ENCODE measurements at places on chromosomes 11 and 22. TPM values are rescaled to one million over a fixed set of nuclear protein-coding genes. Genes with fewer than 3 reads are reported as not detected.

The B4GALNT4 gene
- total RNA-seq = 2.1 TPM

The ROBO4 gene
- not detected for total RNA-seq

The HMOX1 gene
- 0.34 TPM for total RNA-seq

The SLC1A2 gene
- total RNA-seq = not detected

DNA sequence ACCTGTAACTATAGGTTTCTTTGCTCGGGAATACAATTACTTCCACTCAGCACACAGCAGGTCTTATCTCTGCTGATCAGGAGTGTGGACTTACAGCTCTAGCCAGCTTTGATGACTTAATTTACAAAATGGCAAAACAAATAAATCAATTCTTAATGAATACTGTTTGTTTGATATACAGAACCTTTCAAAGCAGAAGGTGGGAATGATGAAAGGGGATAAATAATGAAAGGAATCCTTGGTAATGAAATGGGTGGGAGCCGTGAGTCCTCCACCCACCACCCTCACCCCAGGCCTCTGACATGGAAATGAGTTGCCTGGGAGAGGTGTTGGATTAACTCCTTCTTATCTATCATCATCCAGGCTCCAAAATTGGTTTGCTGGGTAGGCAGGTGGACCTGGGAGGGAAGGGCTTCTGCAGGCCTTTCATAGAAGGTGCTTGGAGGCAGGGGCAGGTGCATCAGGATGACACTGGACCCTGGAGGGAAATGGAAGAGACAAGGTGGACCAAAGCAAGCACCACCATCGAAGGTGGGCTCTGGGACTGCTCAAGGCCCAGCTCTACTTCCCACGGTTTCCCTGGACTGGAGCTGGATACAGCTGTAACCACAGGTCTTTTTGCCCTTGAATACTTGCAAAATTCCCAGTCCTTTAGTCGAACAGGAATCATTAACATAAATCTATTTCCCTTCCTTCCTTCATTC, 23.0 kb downstream of the POU2AF1 start:
- peaks cover 4% of the 10 kb centered on the region for H3K4me1 ChIP-seq
- no peaks in the 10 kb centered on the region for H3K36me3 ChIP-seq
- no peak overlapping the region for H3K4me3 ChIP-seq
- peaks cover 4% of the 10 kb centered on the region for H3K27me3 ChIP-seq
- no peak overlapping the region for H3K27ac ChIP-seq

The ELF5 gene
- not detected for total RNA-seq

DNA sequence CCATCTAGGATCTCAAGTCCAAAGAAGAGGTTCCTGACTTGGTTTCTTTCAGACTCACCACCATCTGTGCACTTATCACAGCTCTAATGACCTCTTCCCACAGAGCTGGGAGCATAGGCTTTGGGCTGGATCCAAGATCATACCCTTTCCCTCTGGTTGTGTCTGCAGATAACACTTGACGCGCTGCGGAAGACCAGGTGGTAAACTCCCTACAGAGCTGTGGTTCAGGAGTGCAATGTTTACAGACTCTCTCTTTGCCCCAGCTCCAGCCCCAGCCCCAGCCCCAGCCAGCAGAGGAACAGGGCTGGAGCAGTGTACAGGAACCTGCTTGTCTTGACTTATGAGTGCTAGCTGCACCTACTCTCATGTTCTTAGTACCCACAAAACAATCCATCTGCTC, 274.4 kb upstream of the SYN3 start:
- DNase-seq = no peak
- H3K27me3 ChIP-seq = peaks cover 8% of the 10 kb centered on the region
- H3K4me3 ChIP-seq = no peak overlapping the region

The AGBL2 gene
- total RNA-seq = 8.3 TPM

The PANX3 gene
- not detected for total RNA-seq

The EIF1AD gene
- 40.8 TPM for total RNA-seq

DNA sequence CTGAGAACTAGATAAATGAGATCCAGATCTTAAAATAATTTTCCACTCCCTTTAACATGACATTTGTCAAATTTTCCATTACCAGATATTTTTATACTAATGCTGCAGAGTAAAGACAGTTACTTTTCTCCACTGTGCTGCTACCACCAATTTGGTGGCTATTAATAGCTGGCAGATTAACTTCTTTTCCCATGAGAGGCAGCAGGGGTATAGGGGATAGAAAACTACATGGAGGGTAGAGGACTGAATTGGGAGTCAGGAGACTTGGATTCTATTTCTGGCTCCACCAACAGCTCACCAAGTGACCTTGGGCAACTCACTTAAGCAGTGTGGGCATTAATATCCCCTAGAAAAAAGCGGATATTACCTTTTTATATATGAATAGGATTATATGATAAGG, 69.2 kb downstream of the KIF18A start:
- no peaks in the 10 kb centered on the region for H3K4me1 ChIP-seq
- no peaks in the 10 kb centered on the region for H3K27me3 ChIP-seq
- H3K36me3 ChIP-seq = peaks cover 6% of the 10 kb centered on the region
- no peak overlapping the region for H3K27ac ChIP-seq

- no peak overlapping the region for H3K4me3 ChIP-seq
- H3K36me3 ChIP-seq = no peaks in the 10 kb centered on the region
- peaks cover 12% of the 10 kb centered on the region for H3K27me3 ChIP-seq
- DNase-seq = no peak
Measured at GRCh38 chr11:19876750-19877149, 164.1 kb downstream of the NAV2 start.

The SCN3B gene
- not detected for total RNA-seq

- no peak for DNase-seq
- H3K4me3 ChIP-seq = no peak overlapping the region
- no peak overlapping the region for H3K27ac ChIP-seq
- H3K27me3 ChIP-seq = peaks cover 29% of the 10 kb centered on the region
- H3K4me1 ChIP-seq = no peaks in the 10 kb centered on the region
- H3K36me3 ChIP-seq = no peaks in the 10 kb centered on the region
Measured at GRCh38 chr22:26302726-26303125, 126.3 kb upstream of the ASPHD2 start.

DNA sequence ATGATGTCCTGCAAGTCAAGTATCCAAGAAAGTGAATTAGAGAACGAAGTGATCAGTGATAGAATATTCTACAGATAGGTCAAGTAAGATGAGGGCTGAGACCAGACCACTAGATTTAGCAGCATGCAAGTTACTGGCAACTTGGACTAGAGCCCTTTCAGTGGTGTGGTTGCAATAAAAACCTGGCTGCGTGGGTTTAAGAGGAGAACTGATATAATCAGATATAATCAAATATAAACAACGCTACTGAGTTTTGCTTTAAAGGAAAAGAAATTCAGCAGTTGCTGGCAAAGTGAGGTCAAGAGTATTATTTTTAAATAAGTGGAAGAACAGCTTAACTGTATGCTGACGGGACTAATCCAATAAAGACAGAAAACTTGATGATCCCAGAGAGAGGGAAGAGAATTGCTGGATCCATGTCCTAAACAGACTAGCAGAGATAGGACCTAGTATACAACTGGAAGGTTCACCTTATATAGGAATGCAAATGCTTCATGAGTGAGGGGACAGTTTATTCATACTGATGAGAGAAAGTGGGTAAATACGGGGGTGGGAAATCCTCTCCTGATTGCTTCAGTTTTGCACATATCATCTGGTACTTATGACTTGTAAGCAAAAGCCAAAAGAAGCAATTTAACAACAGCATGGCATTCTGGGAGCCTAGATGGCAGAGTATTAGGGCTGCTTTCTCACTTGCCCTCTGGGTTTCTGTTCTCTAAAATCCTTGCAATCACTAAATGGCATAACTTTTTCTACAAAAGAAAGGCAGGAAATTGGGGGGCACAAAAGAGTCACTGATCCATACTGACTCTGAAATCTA, 146.2 kb downstream of the RBFOX2 start:
- H3K36me3 ChIP-seq = no peaks in the 10 kb centered on the region
- peak overlapping the region; percentile 62 for H3K27ac ChIP-seq
- H3K4me1 ChIP-seq = peaks cover 14% of the 10 kb centered on the region
- no peak for DNase-seq

DNA sequence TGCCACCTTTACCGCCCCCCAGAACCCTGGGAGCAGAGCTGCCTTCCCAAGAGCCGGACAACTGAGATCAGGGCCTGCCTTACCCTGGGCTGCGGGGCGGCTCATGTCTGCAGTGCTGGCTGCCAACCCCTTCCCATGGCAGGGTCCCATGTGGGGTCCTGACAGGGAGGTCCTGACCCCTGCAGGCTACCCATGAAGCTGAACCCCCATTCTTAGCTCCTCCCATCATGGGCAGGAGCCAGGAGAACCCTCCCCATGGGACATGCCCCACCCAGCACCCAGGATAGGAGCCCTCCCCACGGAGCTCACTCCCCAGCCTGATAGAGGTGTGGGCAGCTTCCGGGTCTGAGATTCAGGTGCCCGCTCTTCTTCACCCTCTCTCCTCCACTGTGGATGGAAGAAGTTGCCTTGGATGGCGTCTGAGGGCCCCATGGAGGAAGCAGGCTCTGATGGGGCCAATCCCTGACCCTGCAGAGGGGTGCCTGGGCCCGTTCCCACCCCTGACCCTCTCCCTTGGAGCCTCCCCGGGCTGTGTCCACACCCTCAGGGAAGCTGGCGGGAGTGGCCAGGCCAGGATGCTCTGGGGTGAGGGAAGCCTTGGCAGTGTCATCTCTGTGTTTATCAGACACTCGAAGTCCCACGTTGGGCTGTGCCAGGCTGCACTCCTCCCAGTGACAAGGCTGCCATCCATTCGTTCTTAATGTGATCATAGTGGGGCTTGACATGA, 1508.2 kb downstream of the BRD1 start:
- H3K36me3 ChIP-seq = no peaks in the 10 kb centered on the region
- DNase-seq = no peak
- H3K27ac ChIP-seq = no peak overlapping the region
- H3K27me3 ChIP-seq = no peaks in the 10 kb centered on the region
- H3K4me3 ChIP-seq = no peak overlapping the region
- no peaks in the 10 kb centered on the region for H3K4me1 ChIP-seq

The SHISAL1 gene
- not detected for total RNA-seq

GRCh38 chr11:5891216-5891800, 1.7 kb upstream of the OR52E5 start:
- no peak overlapping the region for H3K4me3 ChIP-seq
- H3K4me1 ChIP-seq = no peaks in the 10 kb centered on the region
- peaks cover 15% of the 10 kb centered on the region for H3K27me3 ChIP-seq
- H3K27ac ChIP-seq = no peak overlapping the region
- DNase-seq = no peak

- no peaks in the 10 kb centered on the region for H3K4me1 ChIP-seq
- no peak for DNase-seq
- H3K4me3 ChIP-seq = no peak overlapping the region
- H3K27me3 ChIP-seq = no peaks in the 10 kb centered on the region
- no peak overlapping the region for H3K27ac ChIP-seq
- no peaks in the 10 kb centered on the region for H3K36me3 ChIP-seq
Measured at GRCh38 chr11:91163619-91164451, 941.0 kb upstream of the CHORDC1 start.

GRCh38 chr11:64916040-64916774, 802 bp downstream of the ATG2A start:
- peak overlapping the region; percentile 82 for H3K27ac ChIP-seq
- no peaks in the 10 kb centered on the region for H3K36me3 ChIP-seq
- no peaks in the 10 kb centered on the region for H3K27me3 ChIP-seq
- H3K4me3 ChIP-seq = peak overlapping the region; percentile 97
- DNase-seq = peak; percentile 46
- peaks cover 19% of the 10 kb centered on the region for H3K4me1 ChIP-seq

Measured in activated T-cell treated with anti-CD3 and anti-CD28 coated beads, Interleukin-2, amount 50 U/mL, for 72 hours (primary cell).